ENCODE measurements at places on chromosomes 5 and 9.

DNA sequence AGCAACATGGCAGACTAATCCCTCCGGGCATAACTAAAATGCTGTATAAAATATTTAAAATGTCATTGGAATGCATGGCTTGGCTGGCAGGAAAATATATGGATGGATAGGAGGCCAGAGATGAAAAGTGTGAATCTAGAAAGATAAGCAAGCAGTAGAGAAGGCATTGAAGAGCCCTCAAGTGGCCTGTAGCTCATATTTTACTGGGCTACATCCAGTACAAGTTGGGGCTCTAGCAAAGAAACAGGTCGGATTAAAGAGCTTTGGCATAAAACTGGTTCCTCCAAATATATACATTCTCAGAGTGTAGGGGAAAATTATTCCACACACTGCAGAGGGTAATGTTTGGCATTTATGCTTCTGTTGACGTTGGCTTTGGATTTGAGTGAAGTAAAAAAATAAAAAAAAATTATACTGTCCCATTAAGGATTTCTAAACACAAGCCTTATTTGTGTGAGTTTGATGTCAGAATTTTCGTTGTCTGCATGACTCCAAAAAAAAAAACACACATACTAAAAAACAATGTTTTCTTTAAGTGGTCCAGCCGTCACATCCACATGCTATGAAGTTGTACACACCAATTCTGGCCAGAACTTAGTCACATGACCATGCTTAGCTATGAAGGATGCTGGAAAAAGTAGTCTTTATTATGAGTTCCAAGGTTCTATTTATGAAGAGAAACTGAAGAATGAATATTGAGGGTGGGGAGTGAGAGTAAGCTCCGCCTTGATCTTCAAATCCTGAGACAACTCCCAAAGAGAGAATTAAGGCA, 147.0 kb downstream of the TLE1 start:
- DNase-seq = no peak

- DNase-seq = no peak
Observed at GRCh38 chr5:99348597-99348996, 419.8 kb upstream of the CHD1 start.

DNA sequence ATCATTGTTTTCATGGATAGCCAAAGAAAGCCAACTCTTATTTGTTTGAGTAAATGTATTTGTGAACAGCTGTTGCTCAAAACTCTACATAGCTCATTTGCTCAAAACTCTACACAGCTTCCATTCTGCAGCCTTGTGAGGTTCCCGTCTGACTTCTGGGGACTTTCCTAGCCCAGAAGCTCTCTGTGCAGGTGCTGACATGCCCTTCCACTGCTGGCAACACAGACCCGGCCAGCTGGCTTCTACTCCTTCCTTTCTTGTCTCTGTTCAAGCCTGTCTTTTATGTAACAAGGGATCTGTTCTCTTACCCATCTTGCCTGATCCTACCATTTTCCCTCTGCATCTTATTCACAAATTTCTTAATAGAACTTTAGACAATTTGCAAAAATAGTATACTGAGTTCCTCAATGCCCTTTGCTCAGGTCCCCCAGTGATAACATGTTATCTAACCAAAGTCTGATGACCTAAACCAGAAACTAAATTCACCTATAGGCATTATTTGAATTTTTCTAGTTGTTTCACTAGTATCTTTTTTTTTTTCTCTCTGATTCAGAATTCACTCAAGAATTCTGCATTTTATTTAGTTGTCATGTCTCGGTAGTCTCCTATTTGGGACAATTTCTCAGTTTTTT, 556.5 kb upstream of the SEMA6A start:
- DNase-seq = no peak

DNA sequence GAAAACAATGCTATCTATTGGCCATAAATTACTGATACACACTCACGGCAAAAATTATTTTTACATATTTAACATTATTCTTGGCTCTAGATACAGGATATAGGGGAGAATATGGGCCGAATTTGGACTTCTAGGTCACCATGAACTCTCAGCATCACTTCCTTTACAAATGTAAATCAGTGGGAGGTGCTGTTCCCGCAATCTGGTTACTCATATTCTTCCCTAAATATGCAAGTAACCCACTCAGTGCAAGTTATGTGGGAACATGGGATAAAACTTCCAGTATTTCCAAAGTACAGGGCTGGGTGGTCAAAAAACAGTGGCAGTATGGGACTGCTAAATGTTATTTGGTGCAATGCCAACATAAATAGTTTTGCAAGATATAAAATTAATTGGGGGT, 145.6 kb downstream of the PPP2R2B start:
- DNase-seq = no peak

DNA sequence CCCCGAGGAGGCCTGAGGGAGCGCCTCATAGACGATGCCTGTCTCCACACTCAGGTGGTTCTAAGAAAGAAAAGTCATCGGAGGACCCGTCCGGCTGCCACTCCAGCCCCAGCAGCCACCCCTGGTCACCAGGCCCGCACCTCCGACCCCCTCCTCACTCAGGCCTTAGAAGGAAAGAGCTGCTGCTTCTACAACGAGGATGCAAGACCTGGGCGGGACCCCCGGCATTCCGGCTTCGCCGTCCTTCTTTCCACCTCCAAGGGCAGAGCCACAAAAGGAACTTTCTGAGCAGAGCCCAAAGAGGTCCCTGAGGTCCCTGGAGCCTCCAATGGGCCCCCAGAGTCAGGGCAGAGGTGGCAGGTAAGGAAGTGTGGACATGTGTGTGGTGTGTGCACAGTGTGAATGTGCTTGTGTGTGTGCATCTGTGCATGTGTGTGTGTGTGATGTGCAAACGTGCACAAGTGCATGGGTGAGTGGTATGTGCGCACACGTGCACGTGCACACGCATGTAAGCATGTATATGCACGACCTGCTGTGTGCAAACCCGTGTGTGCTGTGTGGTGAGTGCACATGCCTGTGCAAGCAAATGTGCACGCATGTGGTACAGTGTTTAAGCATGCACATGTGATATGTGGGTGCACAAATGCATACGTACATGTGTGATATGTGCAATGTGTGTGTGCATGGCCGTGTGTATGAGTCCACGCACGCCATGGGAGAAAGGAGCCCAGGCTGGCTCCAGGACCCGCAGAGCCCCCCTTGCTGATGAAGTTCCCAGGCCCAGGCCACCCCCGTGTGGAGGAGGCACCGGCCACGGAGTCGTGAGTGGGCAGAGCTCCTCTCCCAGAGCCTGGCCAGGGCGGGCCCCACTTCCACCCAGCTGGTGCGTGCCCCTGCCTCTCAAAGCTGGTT, 27.7 kb upstream of the TMEM250 start:
- DNase-seq = no peak

- DNase-seq = no peak
Observed at GRCh38 chr5:170508660-170509347, 5.0 kb downstream of the KCNIP1 start.

DNA sequence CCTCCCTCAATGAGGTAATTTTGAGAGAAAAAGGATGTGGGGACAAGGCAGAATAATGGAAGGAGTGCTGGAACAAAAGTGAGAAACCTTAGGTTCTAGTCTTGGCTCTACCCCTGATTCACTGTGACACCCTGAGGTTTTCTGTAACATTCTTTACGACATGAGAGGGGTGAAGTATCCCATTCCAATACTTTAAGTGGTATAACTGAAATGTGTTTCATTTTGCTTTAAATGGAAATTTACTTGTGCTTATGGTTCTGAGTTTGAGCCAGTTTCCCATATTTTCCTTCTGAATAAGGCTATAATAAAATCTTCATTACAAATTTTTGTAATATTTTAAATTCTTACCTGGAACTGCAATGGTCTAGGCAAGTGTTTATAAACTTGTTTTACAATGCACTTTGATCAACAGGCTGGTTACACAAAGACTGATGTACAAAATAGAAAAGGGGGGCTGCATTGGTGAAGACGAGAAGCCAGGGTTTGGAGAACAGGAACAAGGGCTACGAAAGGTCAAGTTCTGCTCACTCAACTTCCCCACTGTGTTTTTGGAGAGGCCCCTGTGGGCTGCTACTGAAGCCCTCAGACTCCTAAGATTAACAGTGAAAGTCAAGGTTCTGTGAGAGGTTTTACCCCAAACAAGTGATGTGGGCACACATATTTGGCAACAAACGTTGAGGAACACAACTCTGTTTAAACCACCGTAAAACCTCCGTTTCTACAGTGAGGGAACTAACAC, 171.9 kb upstream of the ELL2 start:
- no peak for DNase-seq

DNA sequence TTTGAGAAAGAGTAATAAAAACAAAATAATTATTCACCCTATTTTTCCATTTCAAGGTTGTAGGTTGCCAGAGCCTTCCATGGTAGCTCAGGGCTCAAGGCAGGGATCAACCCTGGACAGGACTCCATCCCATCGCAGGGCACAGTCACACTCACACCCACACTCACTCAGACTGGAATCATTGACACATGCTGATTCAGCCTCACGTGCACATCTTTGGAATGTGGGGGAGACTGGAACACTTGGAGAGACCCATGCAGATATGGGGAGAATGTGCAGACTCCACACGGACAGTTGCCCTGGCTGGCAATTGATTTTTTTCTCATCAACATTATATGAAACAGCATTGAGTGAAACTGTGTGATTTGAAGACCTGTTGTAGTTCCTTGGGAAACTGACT, 234.1 kb downstream of the ADGRV1 start:
- no peak for DNase-seq

DNA sequence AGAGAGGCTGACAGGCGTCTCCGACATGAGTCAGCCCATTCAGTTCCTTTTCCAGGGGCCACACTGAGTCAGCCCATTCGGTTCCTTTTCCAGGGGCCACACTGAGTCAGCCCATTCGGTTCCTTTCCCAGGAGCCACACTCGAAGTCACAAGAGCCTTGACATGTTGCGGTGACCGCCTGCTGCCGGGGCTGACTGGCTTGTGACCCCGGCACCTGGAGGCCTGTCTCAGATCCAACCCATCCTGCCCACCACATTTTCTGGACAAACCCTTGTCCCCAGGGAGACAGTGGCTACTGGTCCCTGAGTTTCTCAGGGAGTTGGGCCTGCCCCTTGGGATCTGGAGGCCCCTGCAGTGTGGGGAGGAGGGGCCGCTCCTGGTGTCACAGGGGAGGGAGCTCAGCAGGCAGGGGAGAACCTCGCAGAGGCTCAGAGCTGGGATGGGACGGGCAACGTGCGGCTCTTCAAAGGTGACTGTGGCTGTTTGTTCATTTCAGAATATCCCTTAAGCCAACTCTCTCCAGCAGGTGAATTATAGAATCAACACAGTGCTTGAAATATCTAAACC, 40.5 kb upstream of the LPCAT1 start:
- DNase-seq = peak; percentile 16

- DNase-seq = no peak
Observed at GRCh38 chr9:128225770-128226411, 22.7 kb downstream of the DNM1 start.

- DNase-seq = no peak
Observed at GRCh38 chr9:124730772-124731171, 40.3 kb downstream of the NR6A1 start.

Measured in GDM1 (cell line).